ENCODE measurements at places on chromosomes 3 and 15.

GRCh38 chr3:59308684-59309083, 258.9 kb upstream of the CFAP20DC start:
- no peak for DNase-seq

- DNase-seq: no peak
Observed at GRCh38 chr3:118573912-118574311, 460.7 kb downstream of the IGSF11 start.

- DNase-seq: no peak
Observed at GRCh38 chr3:71226565-71227269, 356.8 kb downstream of the FOXP1 start.

GRCh38 chr3:193744822-193745684, 152.0 kb downstream of the OPA1 start:
- no peak for DNase-seq

GRCh38 chr3:188979248-188979647, 192.5 kb upstream of the TPRG1 start:
- no peak for DNase-seq

DNA sequence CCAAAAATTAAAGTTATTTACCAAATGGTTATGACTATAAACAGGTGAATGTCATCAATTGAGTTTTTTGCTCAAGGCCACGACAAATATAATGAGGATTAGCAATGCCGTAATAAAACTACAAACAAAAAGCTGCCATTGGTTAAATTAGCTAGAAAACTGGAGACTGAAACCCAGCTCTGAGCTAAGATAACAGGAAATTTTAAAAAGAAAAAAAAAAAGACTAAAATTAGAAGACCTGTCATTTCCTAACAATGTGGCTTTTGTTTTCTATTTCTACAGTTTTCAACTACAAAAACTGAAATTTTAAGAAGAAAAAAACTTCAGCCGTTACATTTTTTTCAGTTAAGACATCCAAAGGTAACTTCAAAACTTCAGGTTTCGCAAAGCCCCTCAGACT, 9.7 kb downstream of the SLC12A6 start:
- DNase-seq: no peak

- DNase-seq: no peak
Observed at GRCh38 chr3:171620825-171621434, 160.7 kb upstream of the TNIK start.

DNA sequence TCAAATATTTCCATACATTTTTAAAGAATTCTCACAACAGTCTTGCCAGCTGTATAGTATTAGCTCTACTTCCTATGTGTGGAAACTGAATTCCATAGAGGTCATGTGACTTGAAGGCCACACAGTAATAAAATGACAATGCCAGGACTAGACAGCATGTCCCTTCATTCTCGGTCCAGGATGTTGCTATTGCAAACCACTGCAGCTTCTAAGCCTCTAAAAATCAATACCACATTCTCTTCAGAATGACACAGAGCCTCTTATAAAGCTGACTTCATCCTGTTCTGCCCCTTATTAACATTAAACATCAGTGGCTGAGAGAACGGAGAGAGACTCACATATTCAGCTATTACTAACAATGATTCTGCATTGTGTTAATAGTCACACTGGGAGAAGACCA, 240.3 kb upstream of the PEX5L start:
- DNase-seq: no peak

GRCh38 chr15:60651101-60651500, 172.2 kb upstream of the ICE2 start:
- no peak for DNase-seq

DNA sequence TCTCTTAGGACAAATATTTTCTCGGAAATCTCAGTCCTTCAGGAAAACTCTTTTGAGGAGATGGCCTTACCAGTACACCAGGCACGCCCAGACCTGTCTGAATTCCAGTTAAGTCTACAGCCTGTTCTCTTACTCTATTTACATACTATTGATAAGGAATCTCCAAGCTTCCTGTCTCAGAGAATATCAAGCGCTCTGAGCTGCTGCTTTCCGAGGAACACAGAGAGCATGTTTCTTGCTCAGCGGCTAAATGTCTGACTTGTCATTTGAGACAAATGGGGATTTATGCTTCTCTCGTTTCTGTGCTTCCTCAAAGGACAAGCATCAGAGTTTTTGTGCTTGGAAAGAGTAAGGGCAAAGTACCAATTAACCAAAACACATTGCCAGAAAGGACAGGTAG, 112.4 kb upstream of the CCDC54 start:
- no peak for DNase-seq

GRCh38 chr3:31389939-31390338, 142.8 kb upstream of the STT3B start:
- DNase-seq: no peak

DNA sequence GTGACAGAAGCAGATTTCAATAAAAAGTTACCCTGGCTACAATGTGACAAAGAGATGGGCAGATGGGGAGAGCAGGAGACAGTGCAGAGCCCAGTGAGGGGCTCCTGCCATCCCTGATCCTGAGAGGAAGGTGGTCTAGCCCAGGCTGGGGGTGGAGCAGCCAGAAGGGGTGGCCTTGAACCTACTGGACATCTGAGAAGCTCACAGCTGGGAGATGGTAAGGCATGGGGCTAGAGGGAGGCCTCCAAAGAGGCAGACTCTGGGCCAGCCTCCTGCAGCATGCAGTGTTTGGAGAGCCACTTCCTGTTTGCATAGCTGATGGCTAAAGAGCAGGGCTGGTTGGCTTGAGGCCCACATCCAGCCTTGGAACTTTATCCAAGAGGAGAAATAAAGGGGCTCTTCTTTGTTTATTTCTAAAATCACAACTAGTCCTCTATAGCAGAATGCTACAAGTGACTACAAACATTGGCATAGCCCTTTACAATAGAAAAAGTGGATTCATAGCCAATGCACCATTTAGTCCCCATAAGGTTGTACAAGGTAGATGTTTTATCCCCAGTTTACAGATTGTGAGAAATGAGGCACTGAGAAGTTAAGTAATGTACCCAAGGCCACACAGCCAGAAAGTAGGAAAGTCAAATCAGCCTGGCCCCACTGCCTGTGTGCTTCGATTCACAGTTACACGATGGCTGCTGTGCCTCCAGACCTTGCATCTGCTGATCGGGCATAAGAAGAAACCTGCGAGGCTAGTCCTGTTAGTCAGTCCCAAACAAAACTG, 4.6 kb downstream of the EFCC1 start:
- DNase-seq: no peak

DNA sequence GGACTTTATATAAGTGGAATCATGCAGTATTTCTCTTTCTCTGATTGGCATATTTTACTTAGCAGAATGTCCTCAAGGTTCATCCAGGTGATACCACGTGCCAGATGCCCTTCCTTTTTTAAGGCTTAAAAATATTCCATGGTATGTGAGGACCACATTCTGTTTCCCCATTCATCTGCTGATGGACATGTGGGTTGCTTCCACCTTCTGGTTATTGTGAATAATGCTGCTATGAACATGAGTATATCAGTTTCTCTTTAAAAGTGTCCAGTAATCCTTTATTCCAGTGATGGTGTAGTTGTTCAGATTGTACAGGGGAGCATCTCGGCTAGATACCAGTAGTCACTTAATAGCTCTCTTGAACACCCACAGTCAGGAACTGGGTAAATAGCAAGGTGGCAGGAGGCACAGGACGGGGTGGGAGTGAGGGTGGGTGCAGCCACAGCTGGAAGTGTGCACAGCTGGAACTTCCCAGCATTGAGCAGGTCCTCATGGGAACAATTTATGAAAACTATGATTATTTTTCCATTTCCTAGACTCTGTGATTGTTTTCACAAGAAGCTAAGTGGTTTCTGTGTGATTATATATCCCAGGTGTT, 50.3 kb upstream of the ATG7 start:
- DNase-seq: no peak

- no peak for DNase-seq
Observed at GRCh38 chr3:99651531-99651930, 13.1 kb downstream of the COL8A1 start.

GRCh38 chr15:77577366-77577950, 55.3 kb downstream of the LINGO1 start:
- no peak for DNase-seq

GRCh38 chr15:57734860-57735259, 28.3 kb downstream of the POLR2M start:
- no peak for DNase-seq

GRCh38 chr3:64916937-64917336, 229.1 kb upstream of the ADAMTS9 start:
- DNase-seq: no peak

GRCh38 chr15:25171856-25172687, 217.3 kb downstream of the SNRPN start:
- DNase-seq: no peak

GRCh38 chr3:24320601-24321000, 174.0 kb downstream of the THRB start:
- DNase-seq: no peak

DNA sequence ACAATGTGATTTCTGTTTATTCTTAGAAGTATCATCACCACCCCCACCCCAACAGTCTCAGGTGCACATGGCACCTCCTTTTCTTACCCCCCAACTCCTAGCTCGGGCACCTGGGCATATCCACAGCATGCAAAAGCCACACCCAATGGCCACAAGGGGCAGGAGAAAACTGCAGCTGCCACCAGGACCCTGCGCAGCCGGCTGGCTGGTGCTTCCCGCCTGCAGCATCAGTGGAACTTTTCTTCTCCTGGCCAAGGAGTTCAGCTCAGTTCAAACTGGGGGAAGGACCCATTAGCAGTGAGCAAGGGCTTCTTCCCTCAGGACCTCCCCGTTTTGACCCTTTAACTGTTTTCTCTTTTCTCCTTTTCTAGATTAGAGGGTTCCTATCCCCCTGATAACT, 44.8 kb downstream of the TM4SF18 start:
- DNase-seq: no peak

GRCh38 chr3:38497031-38497430, 891 bp downstream of the EXOG start:
- no peak for DNase-seq

DNA sequence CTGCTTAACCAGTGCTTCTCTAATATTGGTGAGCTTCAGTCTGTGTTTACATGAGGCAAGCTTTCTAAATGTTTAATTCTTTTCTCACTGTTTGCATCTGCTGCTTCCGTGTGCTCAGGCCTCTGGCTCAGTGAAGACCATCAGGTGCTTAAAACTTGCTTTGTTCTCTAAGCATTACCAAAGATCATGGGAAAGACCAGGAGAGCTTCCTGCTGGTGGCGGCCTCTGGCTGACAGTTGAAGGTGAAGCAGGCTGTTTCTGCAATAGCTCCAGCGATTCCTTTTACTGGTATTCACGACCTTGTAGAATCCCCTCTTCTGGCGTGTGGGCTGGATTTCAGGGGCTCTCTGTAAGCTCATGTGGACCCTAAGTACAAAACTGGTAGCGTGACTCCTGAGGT, 45.1 kb downstream of the EDEM1 start:
- DNase-seq: no peak

GRCh38 chr3:126465928-126466544, 9.7 kb downstream of the ZXDC start:
- DNase-seq: no peak

DNA sequence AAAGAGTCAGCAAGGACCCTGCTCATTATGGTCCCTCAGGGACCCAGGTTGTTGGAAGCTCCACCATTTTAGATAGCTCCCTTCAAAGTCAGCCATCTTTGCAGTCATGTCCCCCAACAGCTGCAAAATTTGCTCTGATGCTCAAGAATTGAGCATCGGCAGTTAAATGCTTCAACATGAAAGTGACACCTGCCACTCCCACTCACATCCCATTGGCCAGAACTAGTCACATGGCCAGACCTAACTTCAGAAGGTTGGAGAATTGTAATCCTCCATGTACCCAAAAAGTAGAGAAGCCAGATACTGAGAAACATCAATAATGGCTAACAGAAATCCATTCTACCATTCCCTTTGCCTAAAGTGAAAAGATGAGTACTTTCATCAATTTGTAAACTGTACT, 171.5 kb upstream of the NR2E3 start:
- no peak for DNase-seq

- DNase-seq: no peak
Observed at GRCh38 chr3:109177908-109178307, 41.4 kb downstream of the C3orf85 start.

DNA sequence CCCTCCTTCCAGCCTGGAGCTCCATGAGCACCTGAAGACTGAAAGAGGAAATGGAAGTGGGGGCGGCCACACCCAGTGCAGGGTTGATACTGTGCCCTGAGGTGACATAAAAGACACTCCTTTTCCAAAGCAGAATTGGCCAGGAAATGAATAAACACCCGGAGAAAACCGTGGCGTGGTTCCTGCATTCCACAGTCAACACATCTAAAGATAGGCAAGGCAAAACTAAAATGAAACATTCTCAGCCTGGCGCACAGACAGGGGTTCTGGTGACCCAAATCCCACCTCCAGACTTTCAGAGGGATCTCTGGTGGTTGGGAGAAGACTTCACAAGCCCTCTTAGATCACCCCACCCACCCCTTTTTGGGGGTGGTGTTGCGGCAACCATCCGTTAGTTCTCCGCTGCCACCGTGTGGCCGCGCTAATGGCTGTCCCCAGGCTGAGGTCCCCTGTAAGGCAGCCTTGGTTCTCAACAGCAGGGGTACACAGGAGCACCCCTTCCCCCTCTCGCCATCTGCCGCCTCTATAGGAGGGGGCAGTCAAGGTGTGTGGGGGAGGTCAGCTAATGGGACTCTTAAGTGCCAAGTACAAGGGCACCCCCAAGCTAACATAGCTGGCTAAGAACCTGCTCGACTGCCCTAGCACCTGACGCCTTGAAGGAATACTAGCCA, 2.5 kb upstream of the MST1R start:
- DNase-seq: no peak

DNA sequence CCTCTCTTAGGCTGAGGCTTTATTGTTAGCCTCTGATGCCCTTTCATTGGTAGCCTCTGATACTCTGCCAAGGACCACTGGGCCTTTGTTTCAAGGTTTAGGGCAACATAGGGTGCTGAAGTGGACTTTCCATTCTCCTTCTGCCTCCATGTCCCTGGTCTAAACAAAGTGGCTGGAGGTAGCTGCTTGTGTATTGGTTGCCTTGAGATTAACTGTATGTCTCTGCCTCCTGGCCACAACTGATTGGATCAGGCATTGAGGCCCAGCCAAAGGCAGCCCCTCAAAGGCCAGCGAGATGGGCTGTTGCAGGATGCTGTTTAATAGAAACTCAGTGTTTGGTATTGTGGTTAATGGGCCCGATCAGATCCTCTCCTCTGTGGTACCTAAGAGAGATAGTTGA, 77.9 kb upstream of the PRR23C start:
- no peak for DNase-seq

DNA sequence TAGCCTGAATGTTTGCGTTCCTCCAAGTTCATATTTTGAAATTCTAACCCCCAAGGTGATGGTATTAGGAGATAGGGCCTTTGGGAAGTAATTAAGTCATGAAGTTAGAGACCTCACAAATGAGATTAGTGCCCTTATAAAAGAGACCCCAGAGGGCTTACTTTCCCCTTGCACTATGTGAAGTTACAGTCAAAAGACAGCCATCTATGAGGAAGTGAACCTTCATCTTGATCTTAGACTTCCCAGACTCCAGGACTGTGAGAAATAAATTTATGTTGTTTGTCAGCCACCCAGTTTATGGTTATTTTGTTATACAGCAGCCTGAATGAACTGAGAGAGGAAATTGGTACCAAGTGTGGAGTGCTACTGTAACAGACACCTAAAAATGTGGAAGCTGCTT, 74.4 kb downstream of the DAPK2 start:
- no peak for DNase-seq

All from NCI-H1930 (cell line).